ENCODE measurements at places on chromosomes 1 and 21.

DNA sequence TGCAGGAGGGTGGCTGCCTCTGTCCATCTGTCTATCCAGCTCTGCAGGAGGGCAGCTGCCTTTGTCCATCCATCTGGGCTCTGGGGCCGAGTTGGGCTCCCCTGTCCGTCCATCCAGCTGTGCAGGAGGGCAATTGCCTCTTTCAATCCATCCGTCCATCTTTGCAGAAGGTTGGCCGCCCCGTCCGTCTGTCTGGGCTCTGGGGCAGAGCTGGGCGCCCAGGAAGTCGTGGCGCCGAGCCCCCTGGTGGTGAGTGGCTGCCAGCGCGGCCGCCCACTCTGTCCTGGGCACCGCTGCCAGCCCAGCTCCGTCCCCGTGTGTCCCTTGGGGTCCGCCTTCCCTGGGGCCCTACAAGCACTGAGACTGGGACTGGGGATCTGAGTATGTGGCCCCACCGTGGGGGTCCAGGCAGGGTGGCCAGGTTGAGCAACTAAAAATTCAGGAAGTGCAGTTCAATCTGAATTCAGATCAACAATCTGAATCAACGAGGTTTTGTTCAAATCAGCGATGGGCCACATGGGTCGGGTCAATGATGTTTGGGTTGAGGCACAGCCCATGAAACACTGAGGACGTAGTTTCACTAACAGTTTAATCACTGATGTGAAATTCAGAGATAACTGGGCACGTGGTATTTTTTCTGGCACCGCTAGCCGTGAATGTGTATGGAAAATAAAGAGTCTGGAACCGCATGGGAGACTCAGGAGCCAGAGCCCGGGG lies 99.1 kb upstream of the ACTRT2 start:
- peak; percentile 16 for DNase-seq

DNA sequence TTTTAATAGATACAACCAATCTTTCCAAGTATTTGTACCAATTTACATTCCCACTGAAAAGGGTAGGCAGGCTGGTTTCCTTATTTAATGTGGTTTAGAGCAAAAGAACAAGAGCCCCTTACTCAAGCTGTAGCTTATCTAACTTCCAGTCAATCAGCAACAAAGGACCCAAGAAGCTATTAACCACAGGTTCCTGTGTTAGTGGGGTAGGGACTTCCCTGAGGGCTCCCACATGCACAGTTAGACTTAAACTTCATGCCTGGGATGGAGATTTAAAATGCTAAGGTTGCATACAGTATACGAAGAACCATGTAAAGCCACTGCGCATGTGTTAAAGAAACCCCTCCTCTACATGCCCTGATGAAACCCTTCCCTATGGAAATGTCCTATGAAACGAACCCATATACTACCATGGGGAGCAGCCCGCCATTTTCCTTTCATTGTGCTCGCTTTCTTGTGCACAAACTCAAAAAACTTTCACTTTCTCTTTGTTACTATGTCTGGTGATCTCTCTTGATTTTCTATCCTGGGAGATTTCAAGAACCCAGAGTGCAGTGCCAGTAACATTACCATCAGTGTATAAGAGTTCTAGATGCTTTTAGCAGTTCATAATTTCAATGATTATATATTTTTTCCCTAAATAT lies 23.3 kb upstream of the ST6GALNAC5 start:
- no peak for DNase-seq

GRCh38 chr1:206939841-206940587 lies 6.3 kb downstream of the PIGR start:
- DNase-seq, result no peak

- DNase-seq, result no peak
These were observed 22.0 kb downstream of the SERINC2 start for GRCh38 chr1:31434979-31435378.

DNA sequence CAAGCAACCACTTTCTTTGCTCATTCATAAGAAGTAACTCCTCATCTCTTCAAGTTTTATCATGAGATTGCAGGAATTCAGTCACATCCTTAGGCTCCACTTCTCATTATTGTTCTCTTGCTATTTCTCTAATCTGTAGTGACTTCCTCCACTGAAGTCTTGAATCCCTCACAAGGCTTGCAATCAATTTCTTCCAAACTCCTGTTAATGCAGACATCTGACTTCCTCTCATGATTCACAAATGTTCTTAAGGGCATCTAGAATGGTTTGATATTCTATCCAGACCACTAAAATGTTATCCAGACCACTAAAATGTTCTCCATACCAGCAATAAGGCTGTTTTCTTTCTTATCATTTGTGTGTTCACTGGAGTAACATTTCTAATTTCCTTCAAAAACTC lies 528.1 kb downstream of the DPYD start:
- no peak for DNase-seq

DNA sequence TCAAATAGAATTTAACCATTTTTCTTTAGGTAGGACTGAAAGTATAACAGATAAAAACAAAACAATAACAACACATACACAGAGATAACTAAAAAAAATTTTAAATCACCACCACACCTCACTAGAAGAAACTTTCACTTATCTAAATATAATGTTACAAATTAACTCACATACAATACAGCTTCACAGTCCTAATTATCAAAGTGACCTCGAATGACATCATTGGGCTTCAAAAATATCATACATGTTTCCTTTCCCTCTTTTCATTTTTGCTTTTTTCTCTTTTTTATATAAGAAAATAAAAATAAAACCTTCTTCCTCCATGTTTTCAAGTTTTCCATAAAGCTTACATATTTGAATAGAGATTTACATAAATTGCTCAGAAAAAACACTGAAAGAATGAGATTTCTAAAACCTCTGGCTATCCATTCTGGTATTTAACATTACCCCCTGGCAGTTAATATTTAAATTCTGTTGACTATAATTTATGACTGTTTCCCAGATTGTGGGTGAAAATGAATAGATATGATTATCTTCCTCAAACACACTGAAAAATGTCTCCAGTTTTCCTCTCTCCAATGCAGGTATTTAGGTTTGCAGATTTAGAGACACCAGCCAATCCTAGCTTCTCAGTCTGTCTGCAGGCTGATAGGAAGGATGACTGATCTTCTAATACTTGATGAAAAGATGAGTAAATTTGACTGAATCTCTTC lies 40.5 kb upstream of the SLC19A2 start:
- DNase-seq, result no peak

GRCh38 chr1:22089787-22090186 lies 37.3 kb downstream of the CDC42 start:
- no peak for DNase-seq

GRCh38 chr1:10979483-10979920 lies 33.0 kb upstream of the TARDBP start:
- no peak for DNase-seq

DNA sequence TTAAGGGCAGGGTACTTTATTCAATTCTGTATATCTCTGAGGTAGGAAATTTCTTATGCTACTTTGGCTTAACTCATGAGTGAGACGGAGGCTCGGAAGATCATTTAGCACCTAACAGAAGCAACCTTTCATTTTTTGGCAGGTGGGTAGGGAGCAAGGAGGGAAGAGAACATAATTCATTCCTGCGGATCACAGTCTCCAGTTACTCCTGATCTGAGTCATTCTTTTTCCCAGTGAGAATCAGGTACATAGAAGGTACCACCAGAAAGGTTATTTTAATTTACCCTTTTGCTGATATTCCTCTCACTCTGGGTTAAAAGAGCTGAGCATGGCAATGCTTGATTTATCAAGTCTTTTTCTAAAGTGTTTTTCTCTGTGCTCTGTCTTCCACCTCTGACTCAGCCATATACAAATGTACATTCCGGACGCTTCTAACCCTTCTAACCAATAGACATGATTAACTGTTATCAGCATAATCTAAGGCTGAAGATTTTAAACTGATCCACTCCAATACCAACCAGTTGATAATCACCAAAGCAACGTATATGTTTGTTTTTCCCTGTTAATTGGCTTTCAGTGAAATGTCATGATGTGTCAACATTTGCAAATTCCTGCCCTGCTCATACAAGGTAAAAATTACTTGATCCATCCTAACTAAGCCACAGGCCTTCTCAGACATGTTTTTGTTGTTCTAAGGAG lies 271.7 kb downstream of the DUSP10 start:
- DNase-seq, result no peak

GRCh38 chr21:25385911-25386474 lies 221.3 kb downstream of the MRPL39 start:
- DNase-seq, result no peak

DNA sequence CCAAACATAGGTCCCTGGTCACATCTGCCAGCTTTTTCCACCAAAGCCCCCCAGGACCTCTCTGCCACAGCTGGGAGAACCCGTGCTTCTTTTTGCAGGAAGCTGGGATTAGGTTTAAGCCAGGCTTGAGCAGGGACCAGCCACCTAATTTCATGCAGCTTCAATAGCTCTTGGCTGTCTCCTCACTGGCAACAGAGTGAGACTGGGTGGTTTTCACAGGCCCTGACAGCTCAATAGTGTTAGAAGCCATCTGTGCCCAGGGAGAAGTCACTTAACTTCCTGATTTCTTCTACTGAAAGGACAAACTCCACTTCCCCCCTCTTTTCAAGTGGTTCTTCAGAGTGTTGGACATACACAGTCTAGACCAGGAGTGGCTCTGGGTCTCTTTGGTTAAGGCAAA lies 20.4 kb upstream of the SRSF4 start:
- no peak for DNase-seq

DNA sequence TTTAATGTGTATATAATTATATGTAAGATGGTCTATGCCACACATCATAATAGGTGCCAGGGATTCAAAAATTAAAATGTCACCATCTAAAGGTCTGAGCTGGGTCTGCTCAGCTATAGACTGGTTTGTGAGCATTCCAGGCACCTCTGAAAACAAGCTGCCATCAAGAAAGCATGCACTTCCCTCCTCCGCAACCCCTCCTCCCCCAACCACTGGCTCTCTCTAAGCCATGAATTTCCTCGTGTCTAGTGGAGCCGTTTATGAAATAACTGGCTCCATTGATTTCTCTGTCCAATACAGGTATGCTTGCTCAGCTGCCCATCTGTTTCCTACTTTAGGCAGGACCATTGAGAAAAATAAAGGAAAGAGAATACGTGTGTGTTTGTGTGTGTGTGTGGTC lies 522.6 kb upstream of the PLXNA2 start:
- no peak for DNase-seq

- DNase-seq, result no peak
These were observed 108.6 kb downstream of the FAF1 start for GRCh38 chr1:50851466-50851865.

- no peak for DNase-seq
These were observed 357.1 kb downstream of the OMA1 start for GRCh38 chr1:58189453-58189852.

- DNase-seq, result no peak
These were observed 55.4 kb upstream of the JAK1 start for GRCh38 chr1:65021795-65022194.

DNA sequence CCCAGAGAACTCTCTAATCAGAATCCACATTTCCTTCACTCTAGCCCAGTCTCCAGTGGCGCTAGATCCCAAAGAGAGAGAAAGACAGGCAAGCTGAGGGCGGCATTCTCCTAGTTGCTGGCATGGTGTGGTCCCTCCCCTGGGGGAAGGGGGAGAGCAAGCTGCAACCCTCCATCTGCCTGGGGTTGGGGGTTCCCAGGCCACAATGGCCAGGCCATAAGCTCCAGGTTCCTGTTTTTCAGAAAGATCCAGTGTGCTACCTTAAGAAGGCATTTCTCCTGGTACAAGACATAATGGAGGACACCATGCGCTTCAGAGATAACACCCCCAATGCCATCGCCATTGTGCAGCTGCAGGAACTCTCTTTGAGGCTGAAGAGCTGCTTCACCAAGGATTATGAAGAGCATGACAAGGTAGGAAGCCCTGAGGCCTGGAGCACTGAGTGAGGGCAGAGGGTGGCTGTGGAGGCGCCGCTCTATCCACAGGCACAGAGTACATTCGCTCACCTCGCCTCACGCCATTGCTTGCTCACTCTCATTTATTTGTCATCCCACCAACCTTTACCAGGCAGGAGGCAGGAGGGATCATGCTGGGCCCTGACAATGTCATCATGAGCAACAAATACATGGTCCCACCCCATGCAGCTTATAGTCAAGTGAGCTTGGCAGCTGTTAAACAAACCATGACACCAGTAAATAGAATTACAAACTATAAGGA lies 6.6 kb downstream of the CSF1 start:
- DNase-seq, result no peak

GRCh38 chr1:244794071-244794470 lies 41.4 kb upstream of the COX20 start:
- no peak for DNase-seq

- no peak for DNase-seq
These were observed 272.0 kb downstream of the PTPRC start for GRCh38 chr1:198910816-198911215.
